ENCODE measurements at places on chromosomes 5 and 9.

- peak; percentile 72 for DNase-seq
These were observed 28.4 kb upstream of the SLC12A7 start for GRCh38 chr5:1140171-1140817.

- DNase-seq: no peak
These were observed 1.7 kb upstream of the ANGPTL2 start for GRCh38 chr9:127124111-127124531.

DNA sequence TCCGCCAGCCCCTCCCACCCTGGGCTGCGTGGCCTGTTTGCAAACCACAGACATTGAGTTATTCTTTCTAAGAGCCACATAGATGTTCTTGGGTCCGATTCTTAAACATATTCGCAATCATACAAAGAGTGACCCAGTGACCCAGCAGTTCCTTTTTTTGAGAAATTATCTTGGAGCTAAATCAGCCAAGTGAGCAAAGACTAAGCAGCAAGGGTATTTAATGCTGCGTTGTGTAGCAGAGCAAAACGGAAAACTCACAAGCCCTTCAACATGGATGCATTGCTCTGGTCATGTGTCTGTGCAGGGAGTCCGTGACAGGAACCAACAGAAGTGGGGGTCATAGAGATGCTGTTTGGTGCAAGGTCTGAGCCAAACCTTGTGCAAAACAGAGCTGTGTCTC, 95.6 kb downstream of the OLFM1 start:
- no peak for DNase-seq

DNA sequence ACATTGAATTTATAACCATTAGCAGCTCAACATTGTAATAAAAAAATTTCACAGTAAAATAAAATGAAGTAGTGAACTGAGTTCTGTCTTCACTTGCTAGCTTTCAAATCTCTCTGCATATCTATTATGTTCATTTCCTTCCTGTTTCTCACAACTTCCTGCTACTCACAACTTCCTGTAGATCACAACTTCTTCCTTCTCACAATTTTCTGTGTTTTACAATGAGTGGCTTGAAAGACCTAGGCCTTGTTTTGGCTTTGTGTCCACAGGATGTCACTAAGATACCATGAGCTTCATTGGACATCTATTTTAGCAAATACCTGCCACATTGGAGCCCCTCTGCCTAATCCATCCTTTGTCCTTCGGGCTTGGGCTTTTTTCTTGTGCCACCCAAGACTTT, 480.3 kb upstream of the ADAMTS16 start:
- DNase-seq: no peak

DNA sequence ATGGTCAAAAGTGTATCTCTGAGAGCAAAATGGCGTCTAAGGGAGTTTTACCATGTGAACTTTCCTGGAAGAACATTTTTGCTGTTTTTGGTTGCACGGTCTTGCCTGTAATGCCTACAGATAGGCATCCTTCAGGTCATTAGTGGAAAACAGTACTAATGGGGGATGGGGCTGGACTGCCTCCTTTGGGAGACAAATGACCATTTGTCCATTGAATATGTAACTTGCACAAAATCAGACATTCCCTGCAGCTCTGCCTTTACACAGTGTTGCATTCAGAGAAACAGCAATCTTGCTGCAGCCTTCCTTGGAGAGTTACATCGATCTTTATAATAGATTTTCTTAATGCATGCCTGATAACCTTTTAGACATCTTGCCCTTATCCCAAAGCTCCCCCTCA, 138.5 kb upstream of the EGFLAM start:
- no peak for DNase-seq

GRCh38 chr5:138024117-138024516, 8.8 kb downstream of the FAM13B start:
- no peak for DNase-seq

DNA sequence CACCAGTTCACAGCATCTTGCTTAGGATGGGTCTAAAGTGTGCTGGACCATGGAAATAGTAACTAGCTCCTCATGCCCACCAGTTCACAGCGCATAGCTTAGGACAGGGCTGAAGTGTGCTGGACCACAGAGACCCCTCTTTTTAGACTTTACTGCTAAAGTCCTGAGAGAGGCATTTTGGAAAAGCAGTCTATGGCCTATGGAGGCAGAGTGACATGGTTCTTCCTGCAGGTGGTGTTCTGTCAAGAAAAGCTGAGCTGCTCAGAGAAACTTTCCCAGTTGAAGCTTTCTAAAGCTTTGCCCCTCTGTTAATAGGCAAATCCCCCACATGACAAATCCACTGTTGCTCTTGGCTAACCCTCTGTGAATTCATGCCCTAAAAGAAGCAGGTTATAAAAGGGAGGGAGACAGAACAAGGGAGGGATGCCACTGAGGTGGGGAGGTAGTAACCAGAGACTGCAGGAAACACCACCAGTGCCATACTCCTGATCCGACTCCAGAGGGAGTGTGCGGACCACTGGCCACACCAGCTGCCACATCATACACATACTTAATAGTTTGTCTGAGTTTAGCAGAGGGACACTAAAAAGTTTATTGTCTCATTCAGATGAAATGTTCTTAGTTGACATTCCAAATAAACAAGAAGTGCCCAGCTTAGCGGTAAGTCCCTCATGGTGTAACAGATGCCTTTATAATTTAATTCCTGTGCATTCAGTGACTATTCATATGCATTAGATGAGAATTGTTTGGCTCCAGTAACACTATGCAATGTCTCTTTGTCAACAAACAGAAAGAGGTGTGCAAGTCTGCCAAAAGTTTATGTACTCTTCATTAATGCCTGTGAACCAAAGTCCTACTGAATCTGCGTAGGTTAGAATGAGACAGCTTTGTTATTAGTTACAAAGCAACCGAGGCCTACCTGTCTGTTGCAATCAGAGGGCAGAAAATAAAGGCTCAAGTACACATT, 236.2 kb upstream of the NFIL3 start:
- no peak for DNase-seq

- no peak for DNase-seq
These were observed 253.1 kb downstream of the TLR4 start for GRCh38 chr9:117957267-117957666.

DNA sequence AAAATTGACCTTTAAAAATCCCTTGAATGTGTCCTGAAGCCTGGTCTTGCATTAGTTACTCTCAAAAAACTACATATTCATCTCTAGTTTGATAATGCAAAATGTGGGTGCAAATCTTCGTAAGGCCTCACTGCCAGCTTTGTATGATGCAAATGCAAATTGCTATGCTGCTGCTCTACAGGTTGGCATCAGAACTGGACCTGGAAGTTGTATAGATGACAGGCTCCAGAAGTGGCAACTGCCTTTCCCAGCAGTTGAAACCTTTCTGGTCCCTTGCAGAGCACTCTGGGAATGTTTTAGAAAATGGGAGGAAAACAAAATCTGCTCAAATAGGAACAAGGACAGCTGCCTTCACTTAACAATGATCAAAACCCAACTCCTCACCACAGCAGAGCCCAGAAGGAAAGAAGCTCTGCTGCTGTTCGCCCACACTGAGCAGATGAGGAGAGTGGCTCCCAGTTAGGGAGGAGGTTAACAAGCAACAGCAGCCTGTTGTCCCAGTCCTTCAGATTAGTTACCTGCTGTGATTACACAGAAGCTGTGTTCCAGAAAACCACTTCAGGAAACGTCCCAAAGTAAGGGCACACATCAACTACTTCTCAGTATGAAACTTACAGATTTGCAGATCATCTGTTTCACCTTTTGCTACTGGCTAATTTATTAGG, 93.5 kb downstream of the PLPP1 start:
- no peak for DNase-seq

- DNase-seq: no peak
These were observed 29.6 kb downstream of the ARHGEF28 start for GRCh38 chr5:73655521-73656160.

DNA sequence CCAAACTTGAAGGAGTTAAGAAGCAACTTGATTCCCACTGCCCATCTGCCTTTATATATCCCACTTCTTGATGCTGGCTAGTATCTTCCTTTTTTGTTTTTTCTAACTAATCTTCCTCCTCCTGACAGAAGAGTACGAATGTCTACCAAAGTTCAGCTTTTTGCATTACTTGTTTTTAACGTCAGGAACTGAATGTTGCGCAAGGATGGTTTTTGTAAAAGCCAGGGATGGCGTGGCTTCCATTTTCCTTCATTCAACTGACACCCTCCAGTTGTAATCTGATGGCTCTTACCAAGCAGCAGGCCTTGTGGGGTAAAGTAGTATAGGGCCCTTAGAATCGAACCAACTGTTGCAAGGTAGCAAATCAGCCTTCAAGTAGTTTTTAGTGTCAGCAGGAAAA, 70.8 kb upstream of the GPR151 start:
- no peak for DNase-seq

- no peak for DNase-seq
These were observed 20.4 kb upstream of the UGCG start for GRCh38 chr9:111876179-111876578.

DNA sequence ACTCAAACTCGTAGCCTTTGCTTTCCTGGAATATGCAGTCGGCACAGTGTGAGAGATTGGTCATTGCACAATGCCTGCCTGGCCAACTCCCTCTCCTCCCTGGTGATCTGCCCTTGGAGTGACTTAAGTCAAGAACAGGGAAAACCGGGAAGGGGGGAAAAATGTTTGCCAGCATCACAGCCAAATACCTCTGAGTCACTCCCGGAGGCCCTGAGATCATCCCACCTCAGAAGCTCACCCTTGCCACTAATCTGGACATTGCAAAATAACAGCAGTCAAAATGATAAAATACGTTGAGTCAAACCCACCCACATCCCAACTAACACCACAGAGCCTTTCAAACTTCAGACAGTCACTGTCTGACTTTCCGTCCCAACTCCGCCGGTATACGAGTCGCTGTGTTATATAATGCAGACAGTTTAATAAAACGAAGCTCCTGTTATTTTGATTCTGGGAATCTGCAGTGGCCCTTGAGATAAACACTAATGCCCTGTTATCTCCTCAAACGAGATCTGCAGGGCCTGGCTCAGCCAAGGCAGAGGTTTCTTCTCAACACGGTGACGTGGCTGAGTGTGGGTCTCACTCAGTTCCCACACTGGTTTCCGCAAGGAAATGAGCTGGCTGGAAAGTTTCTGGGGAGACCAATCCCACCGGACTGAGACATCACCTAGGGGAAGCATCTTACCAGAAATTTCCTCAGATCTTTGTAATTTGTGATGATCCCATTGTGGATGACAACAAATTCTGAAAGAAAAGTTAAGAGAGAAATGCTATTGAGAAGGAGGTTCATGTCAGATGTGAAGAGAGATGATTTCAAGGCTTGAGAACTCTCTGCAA, 22.1 kb downstream of the GFPT2 start:
- no peak for DNase-seq

GRCh38 chr9:31248156-31248555, 1136.3 kb upstream of the ACO1 start:
- no peak for DNase-seq

- no peak for DNase-seq
These were observed 96.3 kb upstream of the TMEM161B start for GRCh38 chr5:88364991-88365390.

DNA sequence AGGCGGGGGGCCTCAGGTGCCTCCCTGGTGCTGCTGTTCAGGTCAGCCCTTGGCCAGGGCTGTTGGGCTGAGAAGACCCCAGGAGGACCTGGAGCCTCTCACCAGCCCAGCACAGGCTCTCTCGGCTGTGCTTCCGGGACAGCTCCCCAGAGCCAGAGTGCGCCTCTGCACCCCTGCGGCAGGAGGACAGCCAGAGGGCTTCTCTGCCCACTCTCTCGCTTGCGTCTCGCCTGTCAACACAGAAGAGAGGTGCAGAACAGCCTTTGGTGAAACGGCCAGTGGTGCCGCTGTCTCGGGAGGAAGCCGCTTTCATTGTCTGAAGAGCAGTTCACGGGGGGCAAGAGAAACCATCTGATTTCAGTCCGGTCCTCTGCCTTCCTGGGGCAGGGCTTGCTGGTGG, 3.8 kb upstream of the NACC2 start:
- DNase-seq: no peak

DNA sequence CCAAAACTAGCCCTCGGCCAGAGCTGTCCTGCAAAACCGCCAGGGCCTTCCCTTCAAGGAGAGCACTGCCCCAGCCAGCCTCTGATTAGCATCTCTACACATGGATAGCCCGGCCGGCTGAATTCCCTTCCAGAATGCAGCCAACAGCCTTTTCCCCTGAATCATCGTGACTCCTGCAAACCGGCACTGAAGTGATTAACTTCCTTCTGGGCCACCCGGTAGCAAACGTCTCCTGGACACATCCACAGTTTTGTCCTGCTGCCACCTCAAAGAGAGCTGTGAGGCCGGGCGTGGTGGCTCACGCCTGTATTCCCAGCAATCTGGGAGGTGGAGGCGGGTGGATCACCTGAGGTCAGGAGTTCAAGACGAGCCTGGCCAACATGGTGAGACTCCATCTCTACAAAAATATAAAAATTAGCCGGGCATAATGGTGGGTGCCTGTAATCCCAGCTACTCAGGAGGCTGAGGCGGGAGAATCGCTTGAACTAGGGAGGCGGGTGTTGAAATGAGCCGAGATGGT, 21.1 kb upstream of the EEIG1 start:
- DNase-seq: no peak

DNA sequence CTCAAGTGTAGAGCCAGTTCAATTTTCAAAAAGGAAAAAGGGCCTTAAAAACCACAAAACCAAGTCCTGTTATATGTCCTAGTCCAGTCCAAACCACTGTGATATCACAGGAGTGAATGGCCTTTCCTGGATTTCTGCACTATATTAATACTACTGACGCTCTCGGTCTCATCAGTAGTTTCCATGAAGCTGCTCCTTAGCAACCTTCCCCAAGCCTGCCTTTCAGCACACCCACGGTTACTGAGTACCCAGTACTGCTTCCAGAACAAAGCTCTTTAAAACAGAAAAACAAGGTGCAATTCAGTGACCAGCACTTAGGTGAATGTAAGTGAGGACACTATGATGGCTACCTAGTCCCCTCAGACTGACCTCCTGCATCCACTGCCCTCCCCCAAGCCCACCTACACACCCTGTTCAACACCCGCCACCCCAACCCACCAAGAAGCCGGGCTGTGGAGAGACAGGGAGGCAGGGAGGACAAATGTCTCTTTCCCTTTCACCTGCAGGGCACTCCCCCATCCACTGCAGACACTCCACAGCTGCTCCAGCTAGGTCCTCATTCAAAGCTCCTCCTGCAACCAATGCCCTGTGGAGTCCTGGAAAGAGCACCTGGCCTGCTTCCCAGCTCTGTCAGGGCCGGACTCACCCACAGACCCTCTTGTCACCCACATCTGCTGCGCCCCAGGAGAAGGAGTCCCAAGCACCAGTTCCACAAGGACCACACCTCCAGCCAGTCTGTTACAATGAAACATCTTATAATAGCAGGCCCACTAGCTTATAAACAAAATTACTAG, 25.9 kb downstream of the PSMB7 start:
- no peak for DNase-seq

GRCh38 chr5:43859309-43859708, 256.3 kb downstream of the NNT start:
- no peak for DNase-seq
